ENCODE measurements at places on chromosomes 16 and 17.

DNA sequence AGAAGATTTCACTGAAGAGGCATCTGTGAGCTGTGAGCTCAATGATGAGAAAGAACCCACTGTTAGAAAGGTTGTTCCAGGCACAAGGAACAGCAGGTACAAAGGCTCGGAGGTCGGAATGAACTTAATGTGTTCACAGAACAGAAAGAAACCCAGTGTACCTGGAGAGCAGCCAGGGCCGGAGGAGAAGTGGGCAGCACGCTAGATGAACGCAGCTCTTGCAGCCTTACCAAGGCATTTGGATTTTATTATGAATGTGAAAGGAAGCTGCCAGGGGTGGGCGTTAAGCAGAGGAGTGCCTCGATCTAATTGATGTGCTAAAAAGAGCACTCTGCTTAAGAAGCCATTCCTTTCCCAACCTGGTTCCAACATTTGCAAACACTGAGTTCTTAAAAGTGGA lies 19.0 kb downstream of the EEF2K start:
- no peak for DNase-seq

GRCh38 chr17:35733366-35733765 lies 1.9 kb downstream of the RASL10B start:
- DNase-seq: no peak

GRCh38 chr17:73096866-73097265 lies 4.4 kb upstream of the SLC39A11 start:
- DNase-seq: no peak

DNA sequence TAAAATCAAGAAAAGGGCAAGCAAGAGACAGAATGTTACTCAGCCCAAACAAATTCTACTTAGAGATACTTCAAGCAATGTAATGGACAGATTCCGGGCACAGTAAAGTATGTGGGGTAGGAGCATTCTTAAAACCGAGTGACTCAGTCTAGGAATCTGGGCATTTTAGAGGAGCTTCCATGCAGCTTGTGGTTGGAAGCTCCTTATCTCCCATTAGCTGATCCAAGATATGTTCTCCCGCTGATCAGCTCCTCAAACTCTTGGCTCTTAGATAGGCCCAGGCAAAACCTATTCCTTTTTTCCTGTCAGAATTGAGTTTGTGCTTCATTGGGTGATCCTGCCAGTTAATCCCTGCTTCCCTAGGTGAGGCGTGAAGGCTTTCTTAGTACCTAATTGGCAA lies 303.3 kb downstream of the CEP112 start:
- peak; percentile 73 for DNase-seq

GRCh38 chr17:2406903-2407790 lies 6.3 kb upstream of the MNT start:
- DNase-seq: peak; percentile 76

- no peak for DNase-seq
Measured at GRCh38 chr16:55357241-55357640, 33.2 kb downstream of the IRX6 start.

GRCh38 chr17:48486557-48486956 lies 44.3 kb downstream of the HOXB1 start:
- DNase-seq: peak; percentile 95

- no peak for DNase-seq
Measured at GRCh38 chr17:1930337-1930645, 94.8 kb downstream of the RTN4RL1 start.

- DNase-seq: no peak
Measured at GRCh38 chr16:29959293-29959692, 2.6 kb upstream of the TMEM219 start.

GRCh38 chr16:3173892-3174617 lies 13.9 kb upstream of the OR1F1 start:
- DNase-seq: peak; percentile 25

DNA sequence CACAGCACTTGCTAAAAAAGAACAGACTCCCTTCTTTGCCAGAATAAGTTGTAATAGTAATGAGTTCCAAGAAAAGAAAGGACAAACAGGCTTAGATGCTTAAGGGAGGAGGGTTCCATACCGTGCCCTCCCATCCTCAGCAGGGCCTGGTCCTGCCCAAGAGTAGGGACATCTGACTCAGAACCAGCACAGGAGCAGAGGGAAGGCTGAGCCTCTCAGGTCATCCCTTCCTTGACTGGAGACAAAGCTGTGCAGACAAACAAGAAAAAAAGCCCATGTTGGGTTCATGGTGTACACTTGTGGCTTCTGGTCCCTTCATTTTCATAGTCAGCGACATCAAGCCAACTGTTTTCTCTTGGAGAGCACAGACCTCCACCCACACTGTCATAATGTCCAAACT lies 44.2 kb upstream of the NDRG4 start:
- no peak for DNase-seq

DNA sequence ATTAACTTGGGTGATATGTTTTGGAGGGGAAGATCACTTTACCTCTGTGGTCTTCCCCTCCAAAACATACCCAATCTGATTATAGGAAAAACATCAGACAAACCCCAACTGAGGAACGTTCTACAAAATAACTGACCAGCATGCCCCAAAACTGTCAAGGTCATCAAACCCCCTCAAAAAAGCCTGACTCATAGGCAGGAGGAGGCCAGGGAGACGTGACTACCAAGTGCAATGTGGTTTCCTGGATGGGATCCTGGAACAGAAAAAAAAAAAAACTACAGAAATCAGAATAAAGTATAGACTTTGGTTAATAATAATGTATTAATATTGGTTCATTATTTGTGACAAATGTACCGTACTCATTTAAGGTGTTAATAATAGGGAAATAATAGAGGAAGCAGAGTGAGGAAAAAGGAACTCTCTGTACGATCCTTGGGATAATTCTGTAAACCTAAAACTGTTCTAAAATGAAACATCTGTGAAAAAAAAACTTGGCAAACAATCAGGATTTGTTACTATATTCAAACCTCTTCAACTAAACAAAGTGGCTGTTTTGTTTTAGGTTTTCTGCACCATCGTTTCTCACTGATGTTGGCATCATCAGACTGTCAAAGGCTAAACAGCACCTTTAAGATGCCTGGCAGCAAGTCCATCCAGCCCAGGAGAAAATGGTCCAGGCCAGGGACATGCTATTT lies 266.7 kb upstream of the SDK2 start:
- no peak for DNase-seq

- DNase-seq: no peak
Measured at GRCh38 chr17:46931596-46931995, 8.6 kb downstream of the GOSR2 start.

GRCh38 chr17:60154616-60155426 lies 5.0 kb downstream of the CA4 start:
- DNase-seq: peak; percentile 83

DNA sequence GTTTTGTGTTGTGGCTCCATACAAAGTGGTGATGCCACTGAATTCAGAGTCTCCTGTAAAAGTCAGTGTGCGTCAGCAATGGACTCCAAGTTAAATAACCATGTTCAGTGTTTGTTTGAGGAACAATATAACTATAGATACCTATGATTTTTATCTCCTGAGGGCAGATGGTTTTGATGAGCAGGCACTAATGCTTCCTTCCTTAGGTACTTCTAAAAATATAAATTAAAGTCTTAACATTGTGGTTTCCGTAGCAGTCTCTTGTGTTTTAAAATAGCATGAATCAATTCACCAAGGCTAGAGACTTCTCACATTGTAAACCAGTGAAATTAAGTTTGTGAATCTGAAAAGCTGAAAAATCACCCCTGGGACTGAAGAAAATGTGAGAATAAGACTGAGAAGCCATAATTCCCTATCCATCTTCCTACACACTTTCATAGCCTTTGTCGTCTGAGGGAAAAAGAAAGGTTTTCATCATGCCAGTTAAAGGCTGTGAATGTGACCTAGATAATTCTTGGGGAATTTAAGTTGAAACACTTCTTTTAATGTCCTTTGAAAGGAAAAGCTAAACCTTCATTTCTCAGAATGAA lies 1502.9 kb downstream of the CDH11 start:
- DNase-seq: no peak

GRCh38 chr17:80060644-80061043 lies 24.2 kb downstream of the CCDC40 start:
- DNase-seq: no peak

GRCh38 chr17:72104164-72104862 lies 16.5 kb upstream of the SOX9 start:
- DNase-seq: no peak

GRCh38 chr16:88050952-88051660 lies 99.9 kb downstream of the BANP start:
- DNase-seq: no peak

DNA sequence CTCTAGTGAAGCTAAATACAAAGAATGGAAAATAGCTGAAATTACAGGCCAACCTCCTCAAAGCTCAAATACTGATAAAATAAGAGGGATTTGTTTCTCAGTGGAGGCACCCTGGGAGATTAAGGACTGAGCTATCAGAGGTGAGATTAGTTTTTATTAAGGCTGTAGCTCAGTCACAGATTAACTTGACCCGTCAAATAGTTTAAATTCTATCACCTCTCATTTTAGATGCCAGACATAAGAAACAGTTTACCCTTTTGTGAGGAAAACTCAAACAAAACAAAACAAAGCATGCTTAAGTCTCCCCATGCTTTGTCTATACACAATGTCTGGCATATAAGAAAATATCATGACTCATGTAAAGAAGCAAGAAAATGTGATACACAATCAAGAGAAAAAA lies 208.3 kb upstream of the PMFBP1 start:
- DNase-seq: no peak

DNA sequence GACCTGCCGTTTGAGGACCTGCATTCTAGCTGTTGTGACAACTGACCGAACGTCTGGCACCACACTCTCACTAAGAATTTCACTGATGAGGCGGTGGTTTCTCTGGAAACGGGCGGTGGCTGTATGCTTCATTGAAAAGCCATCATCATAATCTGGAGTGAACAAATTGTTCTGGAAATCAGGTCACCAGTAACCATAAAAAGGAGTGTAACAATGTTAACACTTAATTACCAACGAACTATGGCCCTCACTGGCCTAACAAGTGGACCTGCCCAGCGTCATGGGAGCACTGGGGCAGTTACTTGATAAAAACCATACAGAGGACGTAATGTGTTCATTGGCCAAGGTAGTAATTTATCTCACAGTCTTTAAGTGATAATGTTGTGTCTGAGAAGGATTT lies 15.4 kb downstream of the SMARCE1 start:
- no peak for DNase-seq

- DNase-seq: no peak
Measured at GRCh38 chr16:1099189-1100083, 3.4 kb upstream of the C1QTNF8 start.

GRCh38 chr16:17843905-17844304 lies 373.1 kb upstream of the XYLT1 start:
- no peak for DNase-seq

DNA sequence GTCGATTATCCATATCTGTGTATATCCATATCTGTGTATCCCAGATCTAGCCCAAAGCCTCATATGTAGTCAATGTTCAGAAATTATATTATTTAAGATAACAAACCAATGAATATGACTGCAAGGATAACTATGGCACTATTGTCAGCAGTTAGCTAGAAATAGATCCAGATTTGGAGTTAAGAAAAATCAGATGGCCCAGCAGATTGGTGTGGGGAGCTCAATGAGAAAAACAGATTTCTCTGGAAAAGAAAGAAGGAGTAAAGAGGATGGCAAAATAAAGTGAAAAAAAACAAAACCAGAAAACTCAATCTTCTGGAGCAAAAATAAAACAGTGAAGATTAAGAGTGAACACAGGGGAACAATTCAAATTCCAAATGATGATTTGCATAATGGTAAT lies 10.6 kb upstream of the CDH8 start:
- DNase-seq: no peak

- DNase-seq: no peak
Measured at GRCh38 chr16:81636298-81636993, 142.6 kb upstream of the PLCG2 start.

DNA sequence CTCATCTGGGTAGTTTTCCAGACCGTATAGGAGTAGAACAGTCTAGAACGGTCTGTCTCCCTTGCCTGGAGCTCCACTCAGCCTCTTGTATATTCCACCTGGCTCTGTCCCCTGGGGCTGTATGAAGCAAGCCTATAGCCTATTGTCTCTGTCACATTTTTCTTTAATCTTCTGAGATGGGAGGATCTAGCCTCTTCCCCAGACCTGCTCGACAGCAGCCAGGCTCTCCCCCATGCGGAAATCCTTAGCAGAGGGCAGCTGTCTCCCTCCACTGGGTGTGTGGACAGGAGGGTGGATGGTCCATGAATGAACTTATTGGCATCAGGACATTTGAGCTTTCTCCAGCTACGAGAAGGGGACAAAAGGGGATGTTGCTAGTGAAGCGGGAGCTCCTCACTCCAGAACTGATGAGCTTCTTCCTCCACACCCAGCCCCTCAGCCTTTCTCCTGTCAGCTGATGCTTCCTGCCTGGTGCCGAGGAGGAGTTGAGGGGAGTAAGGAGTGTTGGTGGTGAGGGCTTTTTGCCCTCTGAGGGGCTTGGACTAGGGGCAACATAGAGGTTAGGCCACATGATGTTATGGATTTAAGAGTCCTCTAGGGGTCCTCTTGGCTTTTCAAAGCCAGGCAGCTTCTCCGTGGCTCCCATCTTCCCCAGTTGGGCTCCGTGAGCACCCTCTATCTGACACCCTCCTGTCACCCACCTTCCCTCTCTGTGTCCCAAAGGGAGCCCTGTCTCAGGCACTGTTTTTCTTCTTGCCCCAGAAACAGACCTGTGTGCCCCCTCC lies 28.0 kb downstream of the ARHGAP23 start:
- DNase-seq: no peak

- no peak for DNase-seq
Measured at GRCh38 chr17:50662632-50663225, 28.0 kb downstream of the ABCC3 start.

- no peak for DNase-seq
Measured at GRCh38 chr17:81371910-81372760, 23.1 kb upstream of the BAHCC1 start.

DNA sequence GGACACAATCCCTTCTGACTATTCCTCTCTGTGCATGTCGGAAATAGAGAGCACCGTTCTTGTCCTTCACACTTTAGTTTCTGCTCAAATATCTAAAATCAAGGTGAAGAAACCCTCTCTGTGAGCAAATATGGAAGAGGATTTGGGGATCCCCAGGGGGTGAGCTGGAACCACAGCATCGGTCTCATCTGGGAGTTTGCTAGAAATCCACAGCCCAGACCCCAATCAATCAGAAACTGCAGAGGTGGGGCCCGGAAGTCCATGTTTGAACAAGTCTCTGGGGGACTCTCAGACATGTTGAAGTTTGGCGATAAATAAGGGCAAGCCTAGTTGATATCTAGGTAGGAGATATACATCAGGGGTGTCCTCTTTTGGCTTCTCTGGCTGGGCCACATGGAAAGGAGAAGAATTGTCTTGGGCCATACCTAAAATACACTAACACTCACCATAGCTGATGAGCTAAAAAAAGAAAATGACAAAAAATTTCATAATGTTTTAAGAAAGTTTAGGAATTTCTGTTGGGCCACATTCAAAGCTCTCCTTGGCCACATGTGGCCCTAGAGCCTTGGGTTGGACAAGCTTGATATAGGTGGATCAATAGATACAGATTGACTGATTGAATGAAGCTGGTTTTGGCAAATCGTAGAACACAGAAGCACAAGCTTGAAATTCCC lies 168.0 kb upstream of the FOXF1 start:
- no peak for DNase-seq

All from fibroblast of skin of right quadriceps (primary cell).